GDM1 (cell line): ENCODE measurements at places on chromosomes 11 and 22.

DNA sequence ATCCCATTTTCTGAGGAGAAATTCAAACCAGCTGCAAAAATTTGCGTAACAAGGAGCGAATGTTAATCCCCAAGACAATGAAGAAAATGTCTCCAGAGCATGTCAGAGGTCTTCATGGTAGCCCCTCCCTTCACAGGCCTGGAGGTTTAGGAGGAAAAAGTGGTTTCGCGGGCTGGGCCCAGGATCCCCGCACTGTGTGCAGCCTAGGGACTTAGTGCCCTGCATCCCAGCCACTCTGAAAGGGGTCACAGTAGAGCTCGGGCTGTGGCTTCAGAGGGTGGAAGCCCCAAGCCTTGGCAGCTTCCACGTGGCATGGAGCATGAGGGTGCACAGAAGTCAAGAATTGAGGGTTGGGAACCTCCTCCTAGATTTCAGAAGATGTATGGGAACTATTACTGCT is 87.4 kb downstream of the BRD1 start:
- DNase-seq = no peak

DNA sequence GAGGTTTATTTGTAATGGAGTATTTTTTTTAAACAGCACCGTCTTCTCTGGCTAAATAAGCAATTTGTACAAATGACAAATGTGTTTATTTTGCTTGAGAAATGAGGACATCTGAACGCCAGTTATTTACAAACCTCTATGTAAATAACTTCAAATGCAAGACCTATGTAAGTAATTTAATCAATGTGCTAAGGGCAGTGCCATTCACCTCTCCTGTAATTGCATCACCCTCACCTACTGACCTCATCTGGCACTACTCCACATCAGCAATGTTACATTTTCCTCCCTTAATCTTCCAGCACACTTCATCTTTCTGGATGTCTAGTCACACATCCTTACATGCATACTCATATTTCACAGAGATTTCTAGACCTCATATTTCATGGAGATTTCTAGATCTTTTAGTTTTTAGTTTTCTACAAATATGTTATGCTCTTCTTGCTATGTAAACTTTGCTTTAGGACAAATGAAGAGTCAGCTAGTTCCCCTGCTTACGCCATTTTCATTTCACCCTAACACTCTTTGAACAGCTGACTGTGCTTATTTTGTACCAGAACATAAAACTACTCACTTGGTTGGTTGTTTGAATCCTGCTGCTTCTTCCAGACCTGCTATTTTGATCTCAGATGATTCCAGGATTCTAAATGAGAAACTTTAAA is 238.6 kb downstream of the GRM5 start:
- DNase-seq = no peak

GRCh38 chr22:48177631-48178030 is 1415.2 kb downstream of the TBC1D22A start:
- DNase-seq = no peak

DNA sequence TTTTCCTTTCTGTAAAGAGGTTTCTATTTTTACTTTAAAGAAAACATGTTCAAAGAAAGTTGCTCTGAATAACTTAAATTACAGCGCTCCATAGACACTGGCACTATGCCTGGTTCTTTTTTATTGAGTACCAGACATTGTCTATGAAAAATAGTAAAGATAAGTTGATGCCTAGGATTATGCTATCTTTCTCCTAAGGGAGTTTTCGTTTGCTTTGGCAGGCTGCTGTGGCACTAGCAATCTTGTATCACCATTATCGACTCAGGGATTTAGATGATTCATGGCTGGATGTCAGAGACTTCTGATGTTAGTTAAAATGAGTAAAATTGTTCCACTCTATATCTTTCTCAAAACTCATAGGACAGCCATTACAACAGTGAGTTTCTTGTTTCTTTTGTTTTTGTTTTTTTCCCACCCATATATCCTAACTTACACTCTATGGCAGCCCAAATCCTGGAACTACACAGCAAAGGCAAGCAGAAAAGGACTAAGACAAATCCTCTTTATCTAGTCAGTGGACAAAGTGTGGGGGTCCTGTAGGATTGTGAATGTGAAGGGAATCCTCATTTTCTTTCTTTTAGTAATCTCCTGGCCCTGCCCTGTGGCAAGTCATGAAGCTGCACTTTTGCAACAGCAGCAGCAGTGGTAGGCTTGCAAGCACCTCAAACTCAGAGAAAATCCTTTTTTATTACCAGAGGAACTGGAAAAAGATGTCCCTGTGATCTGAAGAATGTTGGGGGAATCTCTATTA is 20.7 kb downstream of the SLN start:
- no peak for DNase-seq

DNA sequence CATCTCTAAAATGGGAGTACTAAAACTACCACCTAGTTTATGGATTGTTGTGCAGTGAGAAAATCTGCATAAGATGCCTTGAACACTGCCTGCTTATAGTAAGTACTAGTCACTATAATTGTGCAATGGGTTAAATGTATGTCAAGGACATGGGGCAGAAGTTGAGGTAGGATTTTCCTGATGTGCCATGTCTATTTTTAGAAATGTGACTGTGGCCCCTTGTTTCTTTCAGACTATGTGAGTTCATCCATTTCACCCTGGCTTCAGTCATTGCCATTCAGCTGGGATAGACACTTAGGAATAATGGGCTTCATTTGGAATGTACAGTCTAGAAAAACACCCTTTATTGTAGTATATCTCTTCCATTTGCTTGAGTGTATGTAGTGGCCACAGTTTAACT is 51.4 kb downstream of the BDNF start:
- no peak for DNase-seq

DNA sequence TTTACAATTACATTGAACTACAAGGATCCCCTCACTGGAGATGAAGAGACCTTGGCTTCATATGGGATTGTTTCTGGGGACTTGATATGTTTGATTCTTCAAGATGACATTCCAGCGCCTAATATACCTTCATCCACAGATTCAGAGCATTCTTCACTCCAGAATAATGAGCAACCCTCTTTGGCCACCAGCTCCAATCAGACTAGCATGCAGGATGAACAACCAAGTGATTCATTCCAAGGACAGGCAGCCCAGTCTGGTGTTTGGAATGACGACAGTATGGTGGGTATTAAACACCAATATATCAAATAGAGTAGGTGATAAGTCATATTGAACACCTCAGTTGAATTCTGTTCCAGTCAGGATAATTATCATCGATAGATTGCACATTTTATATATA is 4.4 kb downstream of the FBXO7 start:
- DNase-seq = no peak
